ENCODE measurements at places on chromosomes 4 and X.

DNA sequence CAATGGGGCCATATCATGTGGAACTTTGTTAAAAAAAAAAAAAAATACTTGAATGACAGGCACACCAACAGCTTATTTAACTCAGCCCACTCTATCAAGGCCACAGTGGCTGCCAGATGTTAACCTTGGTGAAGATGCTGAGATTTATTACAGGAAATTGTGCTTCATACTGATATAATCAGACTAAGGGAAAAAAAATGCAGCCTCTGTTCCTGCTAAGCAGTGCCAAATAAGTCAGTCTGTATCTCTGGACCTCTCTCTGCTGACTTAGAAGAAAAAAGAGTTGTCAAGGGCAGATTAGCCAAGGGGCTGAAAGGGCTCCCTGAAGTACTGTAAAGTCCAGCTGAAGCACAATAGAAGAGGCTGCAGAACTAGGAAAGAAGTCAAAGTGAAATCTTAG lies 677.7 kb upstream of the HTR2C start:
- no peak for DNase-seq

DNA sequence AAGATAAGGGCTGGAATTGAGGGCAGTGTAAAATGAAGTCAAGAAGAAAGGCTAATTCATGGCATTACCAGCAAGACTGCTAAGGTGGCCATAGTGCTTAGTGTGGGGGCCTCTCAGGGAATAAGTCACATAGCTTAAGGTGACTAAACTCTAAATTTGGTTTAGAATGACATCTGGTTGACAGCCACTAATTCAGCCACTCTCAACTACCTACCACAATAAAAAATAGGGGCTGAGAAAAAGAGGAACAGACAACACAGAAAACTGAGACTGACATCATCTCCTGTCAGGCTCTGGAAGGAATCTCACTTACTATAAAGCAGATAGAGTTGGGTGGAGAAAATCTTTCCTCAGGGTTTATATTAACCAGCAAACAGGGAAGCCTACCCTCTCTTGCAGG lies 96.9 kb downstream of the CHRDL1 start:
- no peak for DNase-seq

DNA sequence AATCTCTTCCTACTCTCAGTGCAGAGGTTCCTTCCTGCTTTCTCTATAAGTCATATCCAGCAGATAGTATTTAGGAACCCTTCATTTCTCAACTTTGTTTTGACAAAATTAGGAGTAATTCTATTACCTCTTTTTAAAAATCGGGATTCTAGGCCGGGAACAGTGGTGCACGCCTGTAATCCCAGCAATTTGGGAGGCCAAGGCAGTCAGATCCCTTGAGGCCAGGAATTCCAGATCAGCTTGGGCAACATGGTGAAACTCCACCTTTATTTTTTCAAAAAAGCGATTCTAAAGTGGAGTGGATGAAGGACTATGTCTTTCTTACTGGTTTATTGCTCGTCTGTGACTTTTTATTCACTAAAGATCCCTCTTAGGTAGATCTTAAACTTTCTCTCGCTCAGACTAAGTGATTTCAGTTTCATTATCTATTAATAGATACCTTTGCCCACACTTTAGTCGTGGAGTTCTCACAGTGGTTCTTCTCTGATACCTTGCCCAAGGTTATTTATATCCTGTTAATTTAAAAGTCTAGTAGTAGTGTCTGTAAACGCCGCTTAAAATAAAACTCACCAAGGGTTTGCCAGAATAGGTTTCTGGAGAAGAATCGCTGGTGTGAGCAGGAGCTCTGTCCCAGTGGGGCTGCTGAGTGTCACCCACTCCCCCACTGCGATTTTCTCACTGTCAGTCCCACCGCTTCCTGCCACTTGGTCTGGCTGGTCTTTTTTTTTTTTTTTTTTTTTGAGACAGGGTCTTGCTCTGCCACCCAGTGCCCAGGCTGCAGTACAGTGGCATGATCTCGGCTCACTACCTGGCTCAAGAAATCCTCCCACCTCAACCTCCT lies 27.0 kb upstream of the TMEM131L start:
- no peak for DNase-seq

GRCh38 chrX:20594985-20595384 lies 328.3 kb upstream of the RPS6KA3 start:
- DNase-seq = no peak

DNA sequence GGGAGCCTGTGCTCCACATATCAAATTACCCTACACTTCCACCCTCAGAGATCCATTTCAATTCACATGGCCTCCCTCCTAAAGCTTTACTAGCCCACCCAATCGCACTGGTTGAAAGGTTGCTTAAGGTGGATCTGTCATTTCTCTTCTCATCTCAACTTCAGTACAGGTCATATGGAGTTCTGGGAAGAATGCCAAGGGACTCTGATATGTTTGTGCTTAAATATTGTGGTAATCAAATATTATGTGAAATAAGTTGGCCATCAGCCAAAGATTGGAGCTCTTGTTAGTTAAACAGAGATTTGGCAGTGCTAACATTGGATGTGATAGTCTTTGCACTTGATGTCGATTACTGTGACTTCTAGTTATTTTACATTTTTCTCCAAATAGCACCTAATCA lies 20.5 kb downstream of the SEPTIN6 start:
- DNase-seq = peak; percentile 43

- DNase-seq = no peak
Observed at GRCh38 chr4:153160821-153161220, 43.4 kb upstream of the TRIM2 start.

- peak; percentile 68 for DNase-seq
Observed at GRCh38 chrX:103464072-103464773, 55.1 kb downstream of the RAB40A start.

DNA sequence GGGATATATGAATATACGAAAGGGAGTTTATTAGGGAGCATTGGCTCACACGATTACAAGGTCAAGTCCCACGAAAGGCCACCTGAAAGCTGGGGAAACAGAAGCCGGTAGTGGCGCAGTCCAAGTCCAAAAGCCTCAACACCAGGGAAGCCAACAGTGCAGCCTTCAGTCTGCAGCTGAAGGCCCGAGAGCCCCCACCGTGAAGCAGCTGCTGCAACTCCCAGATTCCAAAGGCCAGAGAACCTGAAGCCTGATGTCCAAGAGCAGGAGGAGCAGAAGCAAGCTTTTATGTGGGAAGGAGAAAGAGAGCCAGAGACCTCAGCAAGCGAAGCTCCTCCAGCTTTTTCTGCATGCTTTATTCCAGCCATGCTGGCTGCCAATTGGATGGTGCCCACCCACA lies 275.8 kb downstream of the PTTG2 start:
- no peak for DNase-seq

DNA sequence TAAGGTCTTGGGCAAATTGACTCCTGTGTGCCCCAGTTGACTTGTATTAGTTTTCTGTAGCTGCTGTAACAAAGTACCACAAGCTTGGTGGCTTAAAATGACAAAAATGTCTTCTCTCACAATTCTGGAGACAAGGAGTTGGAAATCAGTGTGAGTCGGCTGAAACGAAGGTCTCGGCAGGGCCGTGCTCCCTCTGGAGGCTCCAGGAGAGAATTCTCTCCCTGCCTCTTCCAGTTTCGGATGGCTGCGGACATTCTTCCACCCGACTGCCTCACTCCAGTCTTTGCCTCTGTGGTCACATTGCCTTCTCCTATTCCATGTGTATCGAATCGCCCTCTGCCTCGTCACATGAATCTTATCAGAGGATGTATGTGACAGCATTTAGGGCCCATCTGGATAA lies 66.0 kb upstream of the PHOX2B start:
- DNase-seq = no peak
